ENCODE measurements at places on chromosomes 12 and 14. TPM values are rescaled to one million over a fixed set of nuclear protein-coding genes. Genes with fewer than 3 reads are reported as not detected.
A peak's percentile ranks its signal among the peaks of the same experiment; 100 is the strongest.

DNA sequence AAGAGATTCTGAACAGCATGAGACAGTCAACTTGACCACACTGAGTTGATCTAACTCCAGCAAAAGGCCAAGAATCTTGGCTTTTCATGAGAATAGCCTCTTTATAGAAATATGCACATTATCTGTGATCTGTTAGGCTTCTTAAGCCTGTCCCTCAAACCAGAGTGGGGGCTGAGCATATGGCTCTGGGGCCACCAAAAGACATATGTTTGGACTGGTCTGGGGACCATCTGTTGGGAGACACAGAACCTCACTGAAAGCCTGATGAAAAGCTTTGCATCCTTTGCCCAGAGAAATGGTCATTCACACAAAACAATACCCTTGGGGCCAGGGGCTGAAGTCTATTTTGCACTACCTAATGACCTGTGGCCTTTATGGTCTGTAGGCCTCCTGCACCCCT is 165.3 kb upstream of the PRMT8 start:
- DNase-seq, result no peak

DNA sequence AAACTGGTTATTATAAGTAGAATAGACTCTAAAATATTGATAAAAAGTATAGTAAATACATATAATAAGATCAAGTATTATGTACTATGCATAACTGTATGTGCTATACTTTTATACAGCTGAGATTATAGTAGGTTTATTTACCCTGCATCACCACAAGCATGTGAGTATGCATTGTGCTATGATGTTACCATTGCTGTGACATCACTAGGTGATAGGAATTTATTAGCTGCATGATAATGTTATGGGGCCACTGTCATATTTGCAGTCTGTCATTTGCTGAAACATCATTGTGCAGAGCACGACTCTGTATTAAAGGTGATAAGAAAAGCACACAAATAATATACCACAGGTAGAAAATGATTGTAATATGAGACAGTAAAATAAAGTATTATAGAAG is 385.6 kb downstream of the ZFP36L1 start:
- no peak for DNase-seq

DNA sequence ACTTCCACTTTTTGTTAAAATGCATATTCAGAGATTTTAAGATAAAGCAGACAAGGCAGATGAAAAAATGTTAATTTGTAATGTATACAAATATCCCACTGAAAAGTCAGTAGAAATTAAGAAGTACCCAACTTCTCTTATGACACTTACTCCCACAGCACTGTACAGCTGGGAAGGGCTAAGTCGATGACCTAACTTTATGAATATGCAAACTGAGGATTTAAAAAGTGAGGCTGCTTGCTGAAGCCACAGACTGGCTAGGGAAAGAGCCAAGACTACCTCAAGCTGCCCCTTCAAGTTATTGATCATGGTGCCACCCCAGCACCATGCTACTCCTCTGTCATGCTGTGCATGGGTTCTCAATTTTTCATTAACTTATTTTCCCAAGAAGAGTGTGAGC is 17.0 kb downstream of the PPM1H start:
- no peak for DNase-seq

GRCh38 chr12:6780573-6780972 is 8.3 kb downstream of the LAG3 start:
- DNase-seq, result peak; percentile 52

Gene AMDHD1
- 1.4 TPM for total RNA-seq

Measured in activated naive CD8-positive, alpha-beta T cell treated with anti-CD3 and anti-CD28 coated beads for 36 hours (primary cell).